ENCODE measurements at places on chromosomes 11 and 22. TPM values are rescaled to one million over a fixed set of nuclear protein-coding genes. Genes with fewer than 3 reads are reported as not detected.

- DNase-seq: no peak
Measured at GRCh38 chr11:11078344-11079086, 220.7 kb upstream of the ZBED5 start.

Gene TMA7B
- total RNA-seq: 0.30 TPM

Gene SMC1B
- total RNA-seq: 0.10 TPM

Gene PRRG4
- 11.2 TPM for total RNA-seq

GRCh38 chr22:20093418-20094196 is 13.6 kb downstream of the DGCR8 start:
- DNase-seq: no peak

Gene PLEKHB1
- total RNA-seq: 0.20 TPM

DNA sequence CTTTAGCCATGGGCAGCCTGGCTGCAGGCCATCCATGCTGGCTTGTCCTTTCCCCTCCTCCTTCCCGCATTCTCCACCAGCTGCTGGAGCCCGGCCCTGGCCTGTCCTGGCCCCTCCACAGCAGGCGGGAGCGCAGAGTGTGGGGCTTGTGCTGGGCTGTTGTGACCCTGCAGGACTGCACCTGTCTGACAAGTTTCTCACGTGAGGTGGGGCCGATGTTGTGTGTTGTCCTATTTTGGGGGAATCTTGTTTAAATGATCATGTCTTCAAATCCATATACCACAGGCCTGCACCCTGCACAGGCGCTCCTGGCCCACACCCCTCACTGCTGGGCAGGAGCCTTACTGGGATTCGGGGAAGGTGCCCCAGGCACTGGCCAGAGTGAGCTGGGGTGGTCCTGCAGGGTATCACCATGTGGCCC is 30.4 kb downstream of the TBC1D22A start:
- no peak for DNase-seq

Gene LRRC74B
- 0.20 TPM for total RNA-seq

Gene SCGB1C1
- not detected for total RNA-seq

GRCh38 chr11:118615282-118615975 is 8.0 kb downstream of the PHLDB1 start:
- DNase-seq: no peak

DNA sequence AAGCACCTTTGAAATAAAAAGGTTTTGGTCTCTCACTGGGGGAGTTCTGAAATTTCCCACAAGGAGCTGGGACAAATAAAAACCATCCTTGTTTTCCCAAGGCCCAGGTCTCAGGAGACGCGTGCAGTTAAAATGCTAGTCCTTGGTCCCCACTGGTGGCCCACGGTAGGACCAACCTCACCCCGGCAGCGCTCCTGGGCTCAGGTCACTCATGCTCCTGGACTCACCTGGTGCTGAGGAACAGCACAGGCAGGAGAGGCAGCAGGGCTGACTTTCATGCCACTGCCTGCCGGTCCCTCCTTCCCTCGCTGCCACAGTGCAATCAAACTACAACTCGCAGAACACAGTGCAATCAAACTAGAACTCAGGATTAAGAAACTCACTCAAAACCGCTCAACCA is 356.8 kb upstream of the CCDC179 start:
- DNase-seq: no peak

- no peak for DNase-seq
Measured at GRCh38 chr11:120928627-120929026, 95.3 kb upstream of the TBCEL start.

GRCh38 chr11:115452241-115452640 is 52.0 kb downstream of the CADM1 start:
- DNase-seq: no peak

DNA sequence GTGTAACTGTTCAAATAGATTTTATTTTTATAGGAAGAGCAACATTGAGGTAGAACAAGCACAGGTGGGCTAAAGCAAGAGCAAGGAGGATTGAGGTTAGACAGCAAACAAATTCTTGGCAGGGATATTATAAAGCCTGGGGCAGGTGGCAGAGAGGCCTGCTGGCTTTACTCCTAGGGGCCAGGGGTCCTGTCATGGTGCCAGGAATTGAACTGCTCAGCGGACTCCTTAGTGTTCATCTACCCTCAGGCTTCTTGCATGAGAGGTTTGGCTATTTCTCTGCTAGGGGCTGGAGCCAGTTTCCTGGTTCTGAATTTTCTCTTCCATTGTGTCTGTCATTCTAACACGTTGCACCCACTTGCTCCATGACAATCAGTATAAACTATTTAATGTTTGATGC is 217.2 kb upstream of the NCAM1 start:
- DNase-seq: no peak

GRCh38 chr22:42300259-42301076 is 30.0 kb upstream of the TCF20 start:
- DNase-seq: no peak

- no peak for DNase-seq
Measured at GRCh38 chr11:19751055-19751454, 38.4 kb downstream of the NAV2 start.

DNA sequence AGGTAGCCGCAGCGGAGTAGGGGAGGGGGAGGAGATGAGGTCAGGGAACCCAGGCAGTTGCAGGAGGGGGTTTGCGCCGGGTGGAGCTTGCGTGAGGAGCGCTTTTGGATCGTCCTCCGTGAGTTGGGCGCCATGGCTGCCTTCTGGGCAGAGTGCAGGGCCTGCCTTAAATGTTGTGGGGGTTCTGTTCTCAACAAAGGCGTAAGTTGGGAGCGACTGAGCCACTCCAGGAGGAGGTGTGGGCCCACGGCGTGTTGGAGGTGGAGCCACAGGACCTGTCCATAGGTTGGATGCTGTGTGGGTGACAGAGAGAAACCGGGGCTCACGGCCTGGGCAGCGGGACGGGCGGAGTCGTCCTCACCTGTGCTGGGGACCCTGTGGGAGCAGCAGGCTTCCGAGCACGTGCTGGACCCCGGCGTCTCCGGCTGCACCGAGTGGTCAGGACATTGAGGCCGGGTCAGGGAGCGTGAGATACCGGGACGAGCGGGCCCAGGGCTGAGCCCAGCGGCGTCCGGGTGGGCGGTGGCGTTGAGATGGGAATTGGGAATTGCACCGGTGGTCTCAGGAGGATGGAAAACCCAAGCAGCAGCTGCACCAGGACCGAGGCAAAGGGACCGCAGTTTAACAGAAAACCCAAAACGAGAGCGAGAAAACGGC is 977 bp upstream of the PGGHG start:
- DNase-seq: no peak

DNA sequence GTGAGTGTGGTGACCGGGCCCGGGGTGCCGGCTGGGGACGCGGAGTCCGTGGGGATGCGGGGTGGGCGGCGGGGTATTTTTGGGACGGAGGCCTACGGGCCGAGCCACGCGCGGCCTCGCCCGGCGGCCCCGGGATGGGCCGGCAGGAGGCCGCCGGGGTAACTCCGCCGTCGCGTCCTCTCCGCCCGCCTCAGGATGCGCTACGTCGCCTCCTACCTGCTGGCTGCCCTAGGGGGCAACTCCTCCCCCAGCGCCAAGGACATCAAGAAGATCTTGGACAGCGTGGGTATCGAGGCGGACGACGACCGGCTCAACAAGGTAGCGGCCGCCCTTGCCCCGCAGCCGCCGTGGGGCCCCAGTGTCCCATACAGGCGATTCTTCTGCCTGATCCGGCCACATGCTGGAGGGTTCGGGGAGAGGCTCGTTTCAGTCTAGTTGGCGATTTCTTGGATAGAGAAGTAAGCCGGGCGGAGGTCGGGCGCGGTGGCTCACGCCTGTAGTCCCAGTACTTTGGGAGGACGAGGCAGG is 337 bp downstream of the RPLP2 start:
- DNase-seq: no peak

GRCh38 chr11:35927682-35928081 is 16.2 kb upstream of the LDLRAD3 start:
- DNase-seq: no peak

- no peak for DNase-seq
Measured at GRCh38 chr11:12683874-12684273, 9.7 kb downstream of the TEAD1 start.

GRCh38 chr11:28384418-28384817 is 276.2 kb downstream of the METTL15 start:
- no peak for DNase-seq

- DNase-seq: peak; percentile 65
Measured at GRCh38 chr22:45553351-45554039, 50.8 kb downstream of the FBLN1 start.

Gene KCNQ1OT1
- total RNA-seq: 12.0 TPM

Gene RFPL2
- total RNA-seq: not detected

- no peak for DNase-seq
Measured at GRCh38 chr11:126391286-126391954, 35.9 kb downstream of the ST3GAL4 start.

- no peak for DNase-seq
Measured at GRCh38 chr22:31898926-31899325, 45.4 kb upstream of the YWHAH start.

DNA sequence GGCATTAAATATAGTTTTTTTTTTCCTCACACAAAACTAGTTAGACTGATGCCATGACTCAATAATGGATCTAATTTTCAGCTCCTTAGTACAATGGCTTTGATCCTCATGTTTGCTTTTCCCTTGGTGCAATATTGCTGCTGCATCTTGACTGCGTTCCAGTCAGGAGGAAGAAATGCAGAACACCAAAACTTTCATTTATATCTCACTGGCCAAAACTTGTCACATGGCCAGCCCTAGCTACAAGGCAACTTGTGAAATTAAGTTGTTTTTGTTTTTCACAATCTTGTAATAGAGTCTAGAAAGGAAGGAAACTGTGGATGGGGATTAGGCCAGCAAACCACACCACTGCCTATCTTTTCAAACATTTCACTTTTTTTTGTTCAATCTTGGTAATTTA is 36.7 kb downstream of the SMC1B start:
- DNase-seq: no peak

Gene CCDC15
- 4.3 TPM for total RNA-seq

Gene SCN4B
- total RNA-seq: 3.1 TPM

GRCh38 chr22:16783930-16784354 is 41.3 kb downstream of the XKR3 start:
- DNase-seq: no peak

DNA sequence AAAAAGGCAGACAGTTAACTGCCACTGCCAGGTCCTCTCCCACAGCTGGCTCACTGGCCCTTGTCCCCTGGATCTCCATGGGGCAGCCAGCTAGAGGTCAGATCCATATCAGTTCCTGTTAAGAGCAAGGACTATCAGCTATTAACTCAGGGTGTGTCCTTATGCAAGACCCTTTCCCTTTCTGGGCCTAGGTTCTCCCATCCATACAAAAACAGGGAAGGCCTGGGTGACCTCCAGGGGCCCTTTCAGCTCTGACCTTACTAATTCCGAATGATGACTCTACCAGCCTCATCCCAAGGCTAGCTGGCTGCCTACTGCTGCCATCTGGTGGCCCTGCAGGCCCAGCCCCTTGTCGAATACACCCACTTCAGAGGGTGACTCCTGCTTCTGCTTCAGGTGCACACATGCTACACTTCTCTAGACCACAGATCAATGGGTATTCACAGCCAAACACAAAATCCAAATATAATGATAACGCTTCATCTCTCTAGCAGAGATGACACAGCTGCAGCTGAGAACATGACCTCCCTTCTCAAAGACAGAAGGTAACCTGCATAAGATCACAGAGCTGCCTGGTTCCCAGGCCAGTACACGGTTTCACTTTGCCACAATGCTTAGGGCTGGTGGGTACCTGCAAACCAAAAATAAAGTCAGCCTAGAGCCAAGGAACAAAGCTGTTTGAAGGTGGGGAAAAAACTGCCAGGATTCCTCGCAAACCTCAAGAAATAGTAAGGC is 34.1 kb downstream of the SERGEF start:
- no peak for DNase-seq

GRCh38 chr11:92830377-92831155 is 138.9 kb upstream of the MTNR1B start:
- DNase-seq: no peak

Gene NAGA
- 21.6 TPM for total RNA-seq

Gene RTN4RL2
- 0.49 TPM for total RNA-seq

DNA sequence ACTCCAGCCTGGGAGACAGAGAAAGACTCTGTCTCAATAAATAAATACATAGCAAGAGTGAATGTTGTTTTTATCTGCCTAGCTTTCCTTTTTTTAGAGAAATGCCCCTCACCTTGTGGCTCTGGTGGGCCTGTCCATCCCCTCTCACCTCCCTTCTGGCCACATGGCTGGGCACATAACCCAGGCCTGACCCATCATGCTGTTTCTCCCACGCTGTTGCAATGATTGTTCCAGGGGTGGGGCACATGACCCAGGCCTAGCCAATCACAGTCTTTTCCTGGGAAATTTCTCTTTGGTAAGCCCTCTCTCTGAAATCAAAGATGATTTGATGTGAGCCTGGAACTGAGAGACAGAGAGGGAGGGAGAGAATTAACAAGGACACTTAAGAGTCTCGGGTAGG is 5.5 kb upstream of the CYTH4 start:
- no peak for DNase-seq

- DNase-seq: no peak
Measured at GRCh38 chr11:121881806-121882205, 234.2 kb downstream of the BLID start.

DNA sequence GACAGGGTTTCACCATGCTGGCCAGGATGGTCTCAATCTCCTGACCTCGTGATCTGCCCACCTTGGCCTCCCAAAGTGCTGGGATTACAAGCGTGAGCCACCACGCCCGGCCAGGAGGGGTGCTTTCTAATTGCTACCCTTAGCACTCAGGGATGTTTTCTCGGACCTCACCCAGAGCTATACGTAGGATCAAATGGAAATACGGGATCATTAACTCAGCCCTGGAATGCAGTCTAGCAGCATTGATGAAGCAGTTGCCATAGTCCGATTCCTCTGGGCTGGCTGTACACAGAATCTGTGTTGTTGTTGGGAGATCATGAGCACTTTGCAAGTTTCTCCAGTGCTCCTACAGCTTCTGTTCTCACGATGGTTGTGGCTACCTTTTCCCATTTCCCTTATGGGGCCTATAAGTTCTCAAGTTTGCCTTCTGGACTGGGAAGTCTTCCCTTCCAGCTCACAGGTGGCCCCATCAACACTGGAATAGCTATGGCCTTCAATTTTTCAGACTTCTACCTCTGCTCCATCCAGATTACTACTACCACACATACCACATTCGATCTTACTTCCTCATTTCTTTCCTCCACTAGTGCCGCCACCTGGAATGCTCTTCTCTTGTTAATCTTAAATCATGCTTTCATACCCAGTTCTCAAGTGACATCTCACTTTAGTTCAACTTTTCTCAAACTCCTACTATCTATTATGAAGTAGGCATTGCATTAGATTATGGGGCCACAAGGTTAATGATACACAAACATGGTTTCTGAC is 16.1 kb upstream of the PCF11 start:
- no peak for DNase-seq

Gene MS4A6E
- total RNA-seq: not detected

Gene NXPE2
- 0.20 TPM for total RNA-seq

- peak; percentile 32 for DNase-seq
Measured at GRCh38 chr22:47567126-47568090, 805.0 kb downstream of the TBC1D22A start.

- no peak for DNase-seq
Measured at GRCh38 chr11:128848815-128849455, 18.2 kb downstream of the KCNJ1 start.

DNA sequence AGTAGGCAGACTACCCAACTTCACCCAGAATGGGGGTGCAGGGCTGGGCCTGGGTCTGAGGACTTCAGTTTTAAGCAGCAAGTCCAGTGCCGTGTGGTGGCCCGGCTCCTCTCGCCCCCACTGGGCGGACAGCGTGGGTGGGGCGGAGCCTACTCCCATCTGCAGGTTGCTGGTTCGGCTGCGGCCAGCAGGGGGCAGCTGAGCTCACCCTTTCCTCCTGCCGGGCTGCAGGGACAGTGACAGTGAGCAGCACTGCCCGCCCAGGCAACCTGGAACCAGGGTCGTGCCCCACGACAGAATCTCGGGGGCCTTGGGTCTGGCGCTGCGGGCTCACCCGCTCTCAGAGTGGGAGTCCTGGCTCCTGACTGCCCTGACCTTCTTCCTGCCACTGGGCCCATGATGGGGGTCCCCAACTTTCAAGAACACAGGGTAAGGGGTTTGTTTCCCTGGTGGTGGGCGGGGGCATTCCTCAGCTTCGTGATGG is 6.2 kb upstream of the NEAT1 start:
- peak; percentile 67 for DNase-seq
